ENCODE measurements at places on chromosomes 4 and X.

DNA sequence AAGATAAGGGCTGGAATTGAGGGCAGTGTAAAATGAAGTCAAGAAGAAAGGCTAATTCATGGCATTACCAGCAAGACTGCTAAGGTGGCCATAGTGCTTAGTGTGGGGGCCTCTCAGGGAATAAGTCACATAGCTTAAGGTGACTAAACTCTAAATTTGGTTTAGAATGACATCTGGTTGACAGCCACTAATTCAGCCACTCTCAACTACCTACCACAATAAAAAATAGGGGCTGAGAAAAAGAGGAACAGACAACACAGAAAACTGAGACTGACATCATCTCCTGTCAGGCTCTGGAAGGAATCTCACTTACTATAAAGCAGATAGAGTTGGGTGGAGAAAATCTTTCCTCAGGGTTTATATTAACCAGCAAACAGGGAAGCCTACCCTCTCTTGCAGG lies 96.9 kb downstream of the CHRDL1 start:
- DNase-seq = no peak

DNA sequence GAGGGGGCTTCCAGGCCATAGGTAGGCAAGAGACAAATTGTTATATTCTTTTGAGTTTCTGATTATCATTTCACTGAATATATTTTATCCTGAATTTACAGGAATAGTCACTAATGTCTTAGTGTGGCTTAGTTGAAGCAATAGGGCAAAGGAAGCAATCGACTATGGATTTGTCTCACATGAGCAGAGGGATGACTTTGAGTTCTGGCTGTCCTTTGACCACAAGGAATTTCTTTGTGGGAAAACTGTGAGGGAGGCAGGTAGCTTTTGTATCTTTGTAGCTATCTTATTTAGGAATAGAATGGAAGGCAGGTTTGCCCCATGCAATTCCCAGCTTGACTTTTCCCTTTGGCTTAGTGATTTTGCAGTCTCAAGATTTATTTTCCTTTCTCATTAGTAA lies 207.3 kb upstream of the ANXA10 start:
- no peak for DNase-seq

GRCh38 chrX:413322-414201 lies 26.9 kb upstream of the PPP2R3B start:
- DNase-seq = no peak

GRCh38 chrX:1466971-1467561 lies 14.4 kb upstream of the ASMTL start:
- no peak for DNase-seq

GRCh38 chr4:112751447-112751846 lies 114.5 kb downstream of the LARP7 start:
- DNase-seq = no peak

DNA sequence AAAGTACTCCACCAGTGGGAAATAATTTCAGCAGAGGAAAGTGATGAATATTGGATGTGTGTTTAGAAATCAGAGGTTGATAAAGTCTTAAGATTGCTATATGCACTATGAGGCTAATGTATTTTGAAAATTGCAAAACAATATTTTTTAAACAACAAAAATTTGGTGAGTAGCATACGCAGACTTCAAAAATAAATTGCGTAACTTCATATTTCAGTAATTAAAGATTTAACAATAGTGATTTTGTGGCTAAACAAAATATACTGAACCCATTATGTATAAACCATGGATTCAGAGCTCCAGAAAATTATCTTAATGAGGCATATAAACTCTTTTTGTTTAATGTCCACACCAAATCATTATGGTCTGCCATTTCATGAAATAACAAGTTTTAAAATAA lies 3.3 kb upstream of the TAPT1 start:
- no peak for DNase-seq

GRCh38 chr4:151555151-151555945 lies 146.4 kb downstream of the FHIP1A start:
- no peak for DNase-seq

GRCh38 chrX:134718966-134719317 lies 60.7 kb upstream of the PLAC1 start:
- DNase-seq = no peak

GRCh38 chr4:101252721-101253120 lies 94.6 kb downstream of the PPP3CA start:
- DNase-seq = no peak

- DNase-seq = no peak
Measured at GRCh38 chr4:102826105-102826889, 1.1 kb downstream of the UBE2D3 start.

DNA sequence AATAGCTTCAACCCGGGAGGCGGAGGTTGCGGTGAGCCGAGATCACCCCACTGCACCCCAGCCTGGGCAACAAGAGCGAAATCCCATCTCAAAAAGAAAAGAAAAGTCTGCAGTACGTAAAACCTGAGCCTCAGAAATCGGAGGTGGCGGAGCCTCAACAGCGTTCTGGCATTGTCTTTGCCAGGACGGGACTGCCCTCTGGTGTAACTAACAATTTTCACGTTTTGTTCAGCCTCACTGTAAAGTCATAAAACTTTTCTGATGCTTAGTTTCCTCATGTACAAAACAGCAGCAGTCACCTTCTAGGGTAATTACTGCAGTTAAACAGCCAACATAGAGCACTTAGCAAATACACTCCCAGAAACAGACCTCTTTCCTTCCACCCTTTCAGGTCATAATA lies 121.7 kb downstream of the RBM47 start:
- no peak for DNase-seq

DNA sequence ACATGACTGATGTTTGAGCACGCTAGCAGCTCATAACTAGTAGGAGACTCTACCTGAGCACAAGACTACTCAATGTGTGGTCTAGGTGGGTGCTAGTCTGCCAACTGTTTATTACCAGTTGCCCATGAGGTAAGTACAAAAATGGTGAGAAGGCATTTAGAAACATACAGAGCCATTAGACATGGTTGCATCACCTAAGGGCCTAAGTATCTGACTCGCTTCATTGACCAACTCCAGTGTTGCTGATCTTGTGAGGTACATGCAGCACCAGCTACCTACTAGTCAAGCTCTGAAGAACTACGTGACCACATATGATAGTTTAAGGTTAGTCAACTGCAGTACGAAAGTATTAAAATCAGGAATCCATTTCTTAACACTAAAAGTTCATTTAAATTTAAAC lies 39.9 kb downstream of the APBB2 start:
- no peak for DNase-seq

GRCh38 chr4:169185133-169185956 lies 85.4 kb downstream of the SH3RF1 start:
- DNase-seq = no peak

- no peak for DNase-seq
Measured at GRCh38 chrX:15977644-15978043, 123.0 kb upstream of the AP1S2 start.

- peak; percentile 45 for DNase-seq
Measured at GRCh38 chr4:170089274-170089667, 485 bp downstream of the AADAT start.

All from pons (tissue), 1 donor.